Esophagus muscularis mucosa (tissue), 4 donors: ENCODE measurements at places on chromosomes 6 and 20. TPM values are rescaled to one million over a fixed set of nuclear protein-coding genes. Genes with fewer than 3 reads are reported as not detected.
A peak's percentile ranks its signal among the peaks of the same experiment; 100 is the strongest.

TP53TG5 gene
- 0.17 TPM for total RNA-seq

BPIFB4 gene
- not detected for total RNA-seq

NTSR1 gene
- 0.78 TPM for total RNA-seq

RIMS4 gene
- total RNA-seq: 1.2 TPM

ENPP4 gene
- total RNA-seq: 19.0 TPM

SPATS1 gene
- not detected for total RNA-seq

TRERF1 gene
- total RNA-seq: 4.6 TPM

GZF1 gene
- 20.4 TPM for total RNA-seq

OXT gene
- not detected for total RNA-seq

FOXF2 gene
- total RNA-seq: 66.6 TPM

DNA sequence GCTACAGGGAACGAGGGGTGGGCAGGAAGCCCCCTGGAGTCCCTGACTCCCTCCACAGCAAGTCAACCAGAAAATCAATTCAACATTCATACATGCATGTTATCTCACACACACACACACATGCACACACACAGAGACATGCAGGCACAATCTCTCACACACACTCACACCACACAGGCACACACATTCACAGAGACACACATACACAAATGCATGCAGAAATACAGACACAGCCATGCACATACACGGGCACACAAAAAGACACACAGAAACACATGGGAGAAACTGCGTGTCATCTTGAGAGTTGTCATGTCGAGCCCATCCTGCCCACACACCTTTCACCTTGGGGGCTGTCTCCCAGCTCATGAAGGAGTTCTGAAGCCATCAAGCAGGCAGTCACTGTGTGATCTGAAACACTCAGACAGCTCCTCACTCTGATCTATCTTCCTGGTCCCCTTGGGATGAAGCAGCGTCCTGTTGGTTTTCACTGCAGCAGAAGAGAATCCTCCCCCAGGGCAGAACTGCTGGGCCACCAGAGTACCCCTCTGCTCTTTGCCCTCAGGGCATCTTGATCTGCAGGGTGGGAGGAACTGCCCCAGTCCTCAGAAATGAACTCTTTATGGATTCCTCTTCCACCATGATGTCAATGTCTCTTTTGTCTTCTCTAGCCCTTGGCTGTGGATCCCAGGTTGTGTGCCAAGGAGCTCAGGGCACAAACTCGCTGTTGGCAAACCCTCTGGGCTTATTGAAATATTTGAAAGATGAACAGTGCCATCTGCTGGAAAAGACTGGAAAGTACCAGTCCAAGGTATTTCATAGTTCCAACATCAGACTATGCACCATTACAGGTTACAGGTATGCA is 8.8 kb downstream of the RAET1L start:
- no peak for DNase-seq

- DNase-seq: no peak
Observed at GRCh38 chr20:44431502-44432234, 44.0 kb upstream of the TTPAL start.

DNA sequence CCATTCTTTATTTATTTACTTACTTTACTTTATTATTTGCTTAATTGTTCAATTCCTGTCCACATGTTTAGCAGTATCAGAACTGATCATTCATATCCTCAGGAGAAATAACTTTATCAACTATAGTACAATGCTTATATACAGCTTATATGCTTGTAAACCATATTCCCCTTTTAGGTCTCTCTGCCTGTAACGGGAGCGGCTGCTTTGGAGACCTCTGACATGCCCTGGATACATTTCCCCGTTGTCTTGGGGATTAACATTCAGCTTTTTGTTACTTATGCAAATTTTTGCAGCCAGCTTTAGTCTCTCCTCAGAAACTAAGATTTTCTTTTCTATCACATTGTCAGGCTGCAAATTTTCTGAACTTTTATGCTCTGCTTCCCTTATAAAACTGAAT is 17.6 kb upstream of the FUT9 start:
- DNase-seq: no peak

- no peak for DNase-seq
Observed at GRCh38 chr20:33578510-33578909, 83.6 kb upstream of the C20orf144 start.

DNA sequence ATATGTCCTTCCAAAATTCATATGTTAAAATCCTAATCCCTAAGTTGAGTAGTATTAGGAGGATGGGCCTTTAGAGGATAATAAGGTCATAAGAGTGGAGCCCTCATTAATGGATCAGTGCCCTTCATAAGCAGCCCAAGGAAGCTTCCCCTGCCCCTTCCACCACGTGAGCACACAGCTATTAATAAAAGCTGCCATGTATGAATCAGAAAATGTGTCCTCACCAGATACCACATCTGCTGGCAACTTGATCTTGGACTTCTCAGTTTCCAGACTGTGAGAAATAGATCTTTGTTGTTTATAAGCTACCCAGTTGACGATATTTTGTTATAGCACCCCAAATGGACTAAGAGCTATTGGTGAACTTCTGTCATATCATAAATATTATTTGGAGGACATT is 207.7 kb upstream of the HDDC2 start:
- no peak for DNase-seq

DNA sequence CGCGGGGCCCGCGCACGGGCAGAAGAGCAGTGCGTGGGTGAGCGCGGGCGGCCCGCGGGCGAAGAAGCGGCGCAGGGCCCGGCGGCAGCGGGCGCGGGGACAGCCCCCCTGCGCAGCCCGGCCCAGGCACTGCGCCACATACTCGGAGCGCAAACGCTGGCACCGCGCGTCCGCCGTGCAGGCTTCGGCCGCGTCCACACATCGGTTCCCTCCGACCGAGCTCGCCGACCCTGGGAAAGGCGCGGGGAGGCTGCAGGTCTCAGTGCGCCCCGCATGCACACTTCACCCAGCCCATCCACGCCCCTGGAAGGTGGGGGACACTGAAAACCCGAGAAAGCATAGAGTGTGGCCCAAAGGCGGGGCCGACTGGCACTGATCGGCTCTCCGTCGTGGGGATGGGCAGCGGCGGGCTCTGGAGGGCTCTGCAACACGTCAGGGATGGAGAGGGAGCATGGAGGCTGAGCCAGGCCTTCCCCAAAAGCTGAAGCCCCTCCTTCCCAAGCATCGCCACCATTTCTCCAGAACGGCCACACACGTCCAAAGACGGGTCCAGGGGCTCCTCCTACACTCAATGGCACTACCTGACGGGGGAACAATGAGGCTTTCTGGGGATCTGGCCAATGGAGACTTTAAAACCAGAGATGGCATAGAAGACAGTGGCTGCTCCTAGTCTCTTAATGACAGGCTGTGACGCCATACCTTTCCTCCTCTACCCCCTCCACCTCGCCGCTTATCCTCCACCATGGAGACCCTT is 2.0 kb downstream of the GFRA4 start:
- DNase-seq: no peak

- DNase-seq: no peak
Observed at GRCh38 chr6:33631971-33632557, 10.9 kb downstream of the ITPR3 start.

DNA sequence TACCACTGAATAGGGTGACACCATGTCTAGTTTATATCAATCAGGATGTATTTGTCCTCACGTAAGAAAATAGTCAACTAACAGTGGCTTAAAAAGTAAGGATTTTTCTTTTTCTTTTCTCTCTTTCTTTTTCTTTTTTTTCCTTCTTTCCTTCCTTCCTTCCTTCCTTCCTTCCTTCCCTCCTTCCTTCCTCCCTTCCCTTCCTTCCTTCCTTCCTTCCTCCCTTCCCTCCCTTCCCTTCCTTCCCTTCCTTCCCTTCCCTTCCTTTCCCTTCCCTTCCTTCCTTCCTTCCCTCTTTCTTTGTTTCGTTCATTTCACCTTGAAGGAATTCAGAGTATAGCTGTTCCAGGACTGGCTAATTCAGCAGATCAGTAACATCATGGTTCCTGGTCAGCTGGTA is 83.2 kb downstream of the SOX4 start:
- DNase-seq: no peak

DNA sequence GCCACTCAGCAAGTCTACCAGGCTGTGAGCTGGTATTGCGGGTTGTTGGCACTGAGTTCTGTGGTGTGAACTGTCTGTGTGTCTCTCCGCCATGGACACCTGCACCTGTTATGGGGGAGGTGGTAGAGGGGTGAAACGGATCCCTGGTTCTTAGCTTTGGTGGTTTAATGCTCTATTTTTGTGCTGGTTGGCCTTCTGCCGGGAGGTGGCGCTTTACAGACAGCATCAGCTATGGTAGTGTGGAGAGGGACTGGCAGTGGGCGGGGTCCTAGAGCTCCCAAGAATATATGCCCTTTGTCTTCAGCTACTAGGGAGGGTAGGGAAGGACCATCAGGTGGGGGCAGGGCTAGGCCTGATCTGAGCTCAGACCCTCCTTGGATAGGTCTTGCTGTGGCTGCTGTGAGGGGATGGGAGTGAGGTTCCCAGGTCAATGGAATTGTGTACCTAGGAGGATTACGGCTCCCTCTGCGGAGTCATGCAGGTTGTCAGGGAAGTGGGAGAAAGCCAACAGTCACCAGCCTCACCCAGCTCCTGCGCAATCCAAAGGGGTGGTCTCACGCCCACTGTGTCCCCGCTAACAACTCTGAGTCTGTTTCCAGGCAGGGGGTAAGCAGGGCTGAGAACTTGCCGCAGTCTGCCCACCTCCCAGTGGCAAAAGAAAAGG is 154.3 kb downstream of the CCDC170 start:
- no peak for DNase-seq

DNA sequence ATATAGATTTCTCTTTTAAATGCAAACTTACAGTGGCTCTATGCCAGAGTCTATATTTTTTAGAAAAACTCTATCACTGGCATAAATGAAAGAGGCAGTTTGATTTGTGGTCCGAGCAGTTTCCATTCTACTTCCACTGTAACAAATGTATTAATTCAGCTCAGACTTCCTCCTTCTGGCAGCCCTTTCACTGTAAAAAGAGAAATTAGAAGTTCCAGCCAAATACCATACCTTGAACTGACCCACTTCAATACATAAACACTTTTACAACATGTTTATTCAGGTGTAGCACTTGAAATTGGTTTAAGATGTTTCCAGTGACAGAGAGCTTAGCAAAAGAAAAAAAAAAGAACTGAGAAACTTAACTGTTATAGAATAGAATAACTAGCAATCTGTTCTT is 99.3 kb downstream of the BMP5 start:
- no peak for DNase-seq

- DNase-seq: no peak
Observed at GRCh38 chr6:27495386-27496135, 22.7 kb upstream of the ZNF184 start.

- DNase-seq: no peak
Observed at GRCh38 chr6:2085657-2086056, 159.7 kb downstream of the GMDS start.

GRCh38 chr20:8523684-8524083 is 391.6 kb downstream of the PLCB1 start:
- DNase-seq: no peak

- DNase-seq: no peak
Observed at GRCh38 chr20:3074812-3075211, 3.4 kb downstream of the OXT start.

- no peak for DNase-seq
Observed at GRCh38 chr6:38214159-38214558, 394.6 kb downstream of the ZFAND3 start.

DNA sequence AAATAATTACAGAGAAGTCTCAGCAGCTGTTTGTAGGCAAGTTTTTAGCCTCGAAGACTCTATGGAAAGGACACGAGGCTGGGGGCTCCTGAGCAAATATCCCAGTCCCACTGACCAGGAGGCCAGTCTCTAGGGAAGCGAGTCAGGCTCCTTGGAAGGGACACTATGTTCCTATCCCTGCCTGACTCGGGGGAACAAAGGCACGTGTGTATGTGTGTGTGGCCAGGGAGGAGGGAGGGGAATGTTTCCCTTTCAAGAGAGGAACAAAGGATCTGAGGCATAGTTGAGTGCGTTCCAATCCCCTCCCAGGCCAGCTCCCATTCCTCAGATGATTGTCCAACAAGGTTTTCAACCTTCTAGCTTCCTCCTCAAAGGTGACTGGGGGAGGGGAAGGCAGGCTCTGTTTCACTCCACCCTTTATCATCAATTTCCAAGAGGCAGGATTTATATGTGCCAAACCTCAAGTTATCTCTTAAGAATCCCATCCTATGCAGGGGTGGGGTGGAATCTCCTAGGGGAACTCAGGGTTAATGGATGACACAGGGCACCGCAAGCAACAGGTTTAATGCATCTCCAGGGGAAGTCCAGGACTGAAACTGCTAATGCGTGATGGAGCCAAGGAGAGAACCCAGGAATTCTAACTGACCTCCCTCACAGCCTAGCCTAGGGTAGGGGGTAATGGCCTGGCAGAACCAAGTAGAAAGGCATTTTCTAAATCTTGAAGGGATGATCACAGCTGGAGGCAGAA is 9.9 kb downstream of the BCL2L1 start:
- DNase-seq: peak; percentile 97

GRCh38 chr20:53550280-53551187 is 43.1 kb downstream of the ZNF217 start:
- DNase-seq: no peak

DNA sequence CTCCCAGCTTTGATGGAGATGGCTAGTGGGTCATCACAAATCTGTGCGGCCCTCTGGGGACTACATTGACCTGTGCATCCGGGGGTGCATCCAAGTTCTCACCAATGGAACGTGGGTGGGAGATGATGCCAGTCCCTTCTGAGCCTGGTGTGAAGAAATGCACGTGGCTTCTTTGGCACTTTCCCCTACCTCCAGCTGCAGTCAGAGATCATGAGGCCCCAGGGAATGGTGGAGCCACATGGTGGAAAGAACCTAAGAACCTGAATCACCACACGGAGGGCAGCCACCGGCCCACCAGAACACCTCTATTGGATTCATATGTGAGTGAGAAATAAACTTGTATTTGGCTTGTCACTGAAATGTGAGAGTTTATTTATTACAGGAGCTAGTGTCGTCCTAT is 9.9 kb upstream of the CDKN1A start:
- no peak for DNase-seq

DNA sequence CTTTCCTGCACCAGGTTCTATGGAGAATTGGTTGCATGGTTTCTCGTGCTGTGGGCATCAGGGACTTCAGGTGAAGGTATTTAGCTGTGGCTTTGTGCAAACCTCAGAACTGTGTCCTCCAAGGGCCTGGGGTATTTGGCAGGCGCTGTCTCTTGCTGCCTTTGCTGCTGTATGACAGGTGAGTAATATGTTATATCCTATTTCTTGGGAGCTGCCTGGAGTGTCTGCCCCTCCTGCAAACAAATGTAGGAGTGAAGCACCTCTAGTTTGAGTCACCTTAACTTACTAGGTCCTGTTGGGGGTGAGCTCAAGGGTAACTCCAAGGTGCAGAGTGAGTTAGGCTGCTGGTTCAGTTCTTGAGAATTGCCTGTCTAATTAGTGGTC is 177.7 kb upstream of the RNF24 start:
- no peak for DNase-seq

DNA sequence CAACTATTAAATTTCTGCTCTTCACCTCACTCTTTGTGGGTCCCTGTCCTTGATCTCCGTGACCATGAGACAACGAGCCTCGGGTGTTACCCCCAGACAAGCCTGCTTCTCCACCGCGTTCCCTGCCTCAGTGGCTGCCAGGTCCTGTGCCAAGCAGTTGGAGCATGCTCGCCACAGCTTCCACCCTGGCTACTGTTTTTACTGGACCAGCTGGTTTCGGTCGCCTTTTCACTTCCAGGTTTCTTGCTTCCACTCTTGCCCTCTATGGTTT is 5.6 kb downstream of the TP53RK start:
- DNase-seq: no peak

GRCh38 chr6:39335780-39336545 is 13.5 kb upstream of the KCNK16 start:
- DNase-seq: no peak
